ENCODE measurements at places on chromosomes 3 and 15.

GRCh38 chr3:180002006-180002405, 34.7 kb downstream of the PEX5L start:
- no peak for DNase-seq

- DNase-seq: peak; percentile 83
Measured at GRCh38 chr3:50345586-50346234, at the start of gene ZMYND10. ZMYND10 (minus strand) TSS chr3:50345732; CDS start chr3:50345579, 153 bp downstream.

DNA sequence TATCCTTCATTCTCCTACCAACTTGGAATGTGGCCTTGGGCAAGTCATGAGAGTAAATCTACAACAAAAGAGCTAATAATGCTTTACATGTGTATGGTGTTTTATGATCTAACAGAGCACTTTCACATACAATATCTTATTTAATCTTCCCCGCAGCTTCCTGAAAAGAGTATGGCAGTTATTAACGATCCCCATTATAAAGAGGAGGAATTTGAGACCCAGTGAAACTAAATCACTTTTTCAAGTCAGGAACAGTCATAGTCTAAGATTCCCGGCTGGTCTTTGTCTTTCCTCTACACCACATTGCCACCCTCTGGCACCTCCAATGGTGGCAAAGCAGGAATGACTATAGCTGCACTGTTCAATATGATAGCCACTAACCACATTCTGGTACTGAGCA, 69.7 kb upstream of the CMSS1 start:
- no peak for DNase-seq

GRCh38 chr3:134542287-134542958, 56.6 kb downstream of the CEP63 start:
- DNase-seq: peak; percentile 10

- DNase-seq: no peak
Measured at GRCh38 chr15:39942101-39942752, 8.3 kb downstream of the EIF2AK4 start.

- DNase-seq: no peak
Measured at GRCh38 chr3:114218006-114218405, 19.4 kb downstream of the ZNF80 start.

- no peak for DNase-seq
Measured at GRCh38 chr3:23900744-23901143, 16.0 kb downstream of the NKIRAS1 start.

- no peak for DNase-seq
Measured at GRCh38 chr3:72013084-72013483, 228.1 kb upstream of the PROK2 start.

DNA sequence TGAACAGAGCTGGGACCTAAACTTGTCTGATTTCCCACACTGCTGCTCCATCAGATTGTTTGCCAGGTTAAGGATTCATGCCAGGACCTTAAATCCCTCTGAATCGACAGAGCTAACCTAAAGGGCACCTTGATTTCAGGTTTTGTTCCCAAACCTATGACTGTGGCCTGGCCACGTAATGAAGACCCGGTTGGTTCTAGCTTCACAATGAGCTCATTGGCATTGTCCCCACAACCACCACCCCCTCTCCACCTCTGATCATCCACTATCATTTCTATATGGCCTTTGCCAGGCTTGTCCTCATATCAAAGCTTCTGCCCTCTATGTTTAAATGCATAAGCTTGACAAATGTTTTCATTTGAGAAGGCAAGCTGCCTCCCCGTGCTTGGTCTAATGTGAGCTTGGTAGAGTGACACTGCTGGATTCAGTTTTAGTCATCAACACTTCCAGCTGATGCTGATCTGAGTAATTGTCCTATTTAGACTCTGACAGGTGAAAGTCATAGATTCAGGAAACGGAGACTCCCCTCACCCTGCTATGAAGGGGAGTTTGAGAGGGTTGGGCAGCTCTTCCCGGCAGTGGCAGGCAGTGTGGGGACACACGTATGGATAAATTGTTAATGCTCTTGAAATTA, 407.1 kb upstream of the CFAP20DC start:
- no peak for DNase-seq

GRCh38 chr3:45145223-45145622, 955 bp downstream of the CDCP1 start:
- no peak for DNase-seq

DNA sequence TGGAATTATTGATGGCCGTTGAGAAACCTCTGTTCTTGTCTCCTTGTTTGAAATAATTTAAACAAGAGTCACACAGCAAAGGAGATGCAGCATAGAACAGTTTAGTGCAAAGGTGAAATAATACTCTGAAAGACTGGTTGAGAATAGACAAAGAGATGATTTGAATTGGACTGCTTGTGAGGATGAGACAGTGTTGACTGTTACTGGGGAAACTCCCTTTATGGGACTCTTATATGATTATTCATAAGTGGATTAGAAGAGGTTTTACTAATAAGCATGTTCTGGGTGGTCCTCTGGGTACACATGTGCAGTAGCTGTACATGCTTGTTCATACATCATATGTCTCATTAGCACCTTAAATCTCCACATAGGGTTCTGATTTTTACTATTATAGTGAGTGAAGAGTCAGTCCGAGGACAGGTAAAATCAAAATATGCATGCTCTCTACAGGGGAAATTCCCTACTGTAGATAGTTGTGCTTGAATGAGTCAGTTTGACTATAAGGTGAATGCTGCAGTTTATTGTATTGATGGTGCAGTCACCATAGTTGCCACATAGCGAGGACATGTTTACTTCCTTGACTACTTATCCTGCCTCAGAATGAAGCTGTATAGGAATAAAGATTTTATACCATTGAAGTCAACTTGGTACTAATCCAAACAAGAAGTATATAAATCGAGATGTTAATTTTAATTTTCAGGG, 498.7 kb downstream of the CNTN6 start:
- DNase-seq: no peak

GRCh38 chr3:12501360-12502020, 17.2 kb downstream of the TSEN2 start:
- DNase-seq: no peak

DNA sequence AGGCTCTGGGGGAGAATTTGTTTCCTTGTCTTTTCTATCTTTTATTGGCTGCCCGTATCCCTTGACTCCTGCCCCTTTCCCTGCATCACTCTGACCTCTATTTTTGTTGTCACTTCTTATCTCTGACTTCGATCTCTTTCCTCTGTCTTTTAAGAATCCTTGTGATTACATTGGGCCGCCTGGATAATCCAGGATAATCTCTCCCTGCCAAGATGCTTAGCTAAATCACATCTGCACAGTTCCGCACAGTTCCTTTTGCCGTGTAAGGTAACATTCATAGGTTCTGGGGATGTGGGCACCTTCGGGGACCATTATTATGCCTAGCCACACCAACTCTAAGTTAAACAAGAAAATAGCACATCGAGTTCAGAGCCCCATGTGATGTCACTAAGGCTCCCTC, 103.0 kb upstream of the DPPA4 start:
- DNase-seq: no peak

GRCh38 chr3:171452328-171452727, 7.9 kb downstream of the TNIK start:
- DNase-seq: no peak

GRCh38 chr15:47997195-47998080, 123.4 kb upstream of the SLC24A5 start:
- no peak for DNase-seq

- DNase-seq: no peak
Measured at GRCh38 chr3:164095279-164095678, 983.0 kb downstream of the SI start.

DNA sequence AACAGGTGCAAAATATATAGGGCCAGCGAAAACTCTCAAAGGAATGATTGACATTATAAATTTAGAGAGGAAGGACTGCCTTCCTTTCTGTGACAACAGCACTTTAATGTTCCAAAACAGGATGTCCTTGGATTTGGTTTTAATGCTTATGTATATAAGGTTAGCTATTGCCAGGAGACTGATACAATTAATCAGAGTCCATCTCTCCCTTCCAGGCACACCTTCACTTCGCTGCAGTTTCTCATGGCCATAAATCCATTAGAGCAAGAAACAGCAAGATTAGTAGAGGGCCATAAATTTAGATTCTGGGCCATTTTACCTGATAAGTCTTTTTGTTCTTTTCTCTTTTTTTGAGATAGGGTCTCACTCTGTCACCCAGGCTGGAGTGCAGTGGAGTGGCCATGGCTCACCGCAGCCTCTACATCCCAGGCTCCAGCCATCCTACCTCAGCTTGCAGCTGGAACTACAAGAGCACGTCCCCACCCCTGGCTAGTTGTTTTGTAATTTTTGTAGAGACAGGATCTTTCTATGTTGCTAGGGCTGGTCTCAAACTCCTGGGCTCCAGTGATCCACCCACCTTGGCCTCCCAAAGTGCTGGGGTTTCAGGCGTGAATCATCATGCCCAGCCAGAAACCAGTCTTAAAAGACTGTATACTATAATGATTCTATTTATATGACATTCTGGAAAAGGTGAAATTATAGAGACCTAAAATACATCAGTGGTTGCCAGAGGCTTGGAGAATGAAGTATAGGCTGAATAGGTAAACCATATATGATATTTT, 15.7 kb upstream of the TFRC start:
- no peak for DNase-seq

All from eye (tissue), 1 donor.